ENCODE measurements at places on chromosomes 7 and 10. TPM values are rescaled to one million over a fixed set of nuclear protein-coding genes. Genes with fewer than 3 reads are reported as not detected.

Gene PTPRZ1
- not detected for total RNA-seq

Gene CACNA2D1
- total RNA-seq: not detected

Gene ADCY1
- total RNA-seq: 7.8 TPM

Gene FAM171A1
- total RNA-seq: 1.6 TPM

Gene PPP1R17
- total RNA-seq: not detected

Gene EFCAB10
- not detected for total RNA-seq

Gene PNPLA8
- 18.9 TPM for total RNA-seq

Gene PIK3AP1
- total RNA-seq: 6.3 TPM

Gene RNF32
- total RNA-seq: 3.7 TPM

Measured in T-helper 1 cell treated with Interleukin-12 subunit alpha and Interleukin-12 subunit beta and Interleukin-4 antibody, amounts not matched to agents 30 ng/mL and 1 ng/mL, for 36 hours (primary cell).